ENCODE measurements at places on chromosomes 11 and 22.

DNA sequence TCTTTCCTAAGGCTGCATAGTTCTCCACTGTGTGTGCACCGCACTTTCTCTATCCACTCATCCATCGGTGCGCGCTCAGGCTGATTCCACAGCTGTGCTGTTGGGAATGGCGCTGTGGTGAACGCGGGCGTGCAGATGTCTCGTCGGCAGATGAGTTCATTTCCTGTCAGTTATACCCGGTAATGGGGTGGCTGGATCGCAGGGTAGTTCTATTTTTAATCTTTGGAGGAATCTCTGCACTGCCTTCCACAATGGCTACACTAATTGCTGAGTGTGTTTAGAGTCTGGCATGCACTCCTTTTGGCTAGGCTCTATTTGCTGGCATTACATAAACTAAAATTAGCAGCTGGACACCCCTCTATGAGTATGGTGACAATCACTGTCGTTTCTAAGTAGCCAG is 27.9 kb upstream of the KRTAP5-7 start:
- DNase-seq: no peak

DNA sequence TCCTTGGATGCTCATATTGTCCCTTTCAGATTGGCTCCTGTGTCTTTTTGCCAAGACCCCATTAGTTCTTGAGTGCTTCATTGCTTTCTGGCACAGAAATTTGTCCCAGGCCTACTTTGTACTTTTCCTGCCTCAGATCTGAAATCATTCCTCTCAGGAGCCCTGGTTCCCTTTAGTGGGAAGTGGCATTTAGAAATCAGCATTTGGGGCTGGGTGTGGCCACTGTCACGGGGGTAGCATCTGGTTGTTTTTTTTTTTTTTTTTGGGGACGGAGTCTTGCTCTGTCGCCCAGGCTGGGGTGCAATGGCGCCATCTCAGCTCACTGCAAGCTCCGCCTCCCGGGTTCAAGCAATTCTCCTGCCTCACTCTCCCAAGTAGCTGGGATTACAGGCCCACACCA is 18.2 kb downstream of the PPFIA1 start:
- DNase-seq: no peak

DNA sequence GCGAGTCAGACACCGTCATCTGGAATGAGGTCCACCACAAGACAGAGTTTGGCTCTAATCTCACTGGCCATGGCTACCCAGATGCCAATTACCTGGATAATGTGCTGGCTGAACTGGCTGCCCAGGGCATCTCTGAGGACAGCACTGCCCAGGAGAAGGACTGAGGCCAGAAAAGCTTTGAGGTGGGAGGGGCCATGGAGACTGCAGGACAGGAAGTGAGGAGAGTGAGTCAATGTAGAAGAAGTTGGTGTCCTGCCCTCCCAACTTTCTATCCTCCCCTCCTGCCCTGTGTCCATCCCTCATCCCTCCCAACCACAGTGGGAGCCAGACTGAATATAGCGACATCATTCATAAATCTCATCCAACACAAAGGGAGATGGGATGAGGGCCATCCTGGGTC is 8.0 kb downstream of the MPEG1 start:
- no peak for DNase-seq

GRCh38 chr11:71525188-71525937 is 1.7 kb upstream of the KRTAP5-7 start:
- no peak for DNase-seq

GRCh38 chr22:19705181-19705934 is 8.9 kb upstream of the SEPTIN5 start:
- no peak for DNase-seq

GRCh38 chr22:49789289-49790141 is 38.2 kb downstream of the BRD1 start:
- no peak for DNase-seq

- DNase-seq: no peak
Measured at GRCh38 chr22:36961626-36962025, 48.2 kb downstream of the CSF2RB start.

DNA sequence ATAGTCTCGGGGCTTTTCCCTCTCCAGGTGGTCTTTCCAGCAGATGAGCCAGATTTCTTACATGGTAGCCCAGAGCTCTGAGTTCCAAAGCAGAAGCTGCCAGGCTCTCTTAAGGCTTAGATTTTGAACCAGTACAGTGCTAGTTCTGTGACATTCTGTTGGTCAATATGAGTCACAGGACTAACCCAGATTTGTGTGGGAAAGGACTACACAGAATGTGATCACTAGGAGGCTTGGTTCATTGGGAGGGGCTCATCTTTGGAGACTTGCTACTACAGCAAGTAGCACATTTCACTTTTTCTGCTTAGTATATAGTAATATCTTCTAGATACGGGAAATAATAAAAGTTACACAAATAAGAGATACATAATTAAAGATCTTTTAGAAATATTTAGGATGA is 24.1 kb downstream of the RNF214 start:
- DNase-seq: no peak

DNA sequence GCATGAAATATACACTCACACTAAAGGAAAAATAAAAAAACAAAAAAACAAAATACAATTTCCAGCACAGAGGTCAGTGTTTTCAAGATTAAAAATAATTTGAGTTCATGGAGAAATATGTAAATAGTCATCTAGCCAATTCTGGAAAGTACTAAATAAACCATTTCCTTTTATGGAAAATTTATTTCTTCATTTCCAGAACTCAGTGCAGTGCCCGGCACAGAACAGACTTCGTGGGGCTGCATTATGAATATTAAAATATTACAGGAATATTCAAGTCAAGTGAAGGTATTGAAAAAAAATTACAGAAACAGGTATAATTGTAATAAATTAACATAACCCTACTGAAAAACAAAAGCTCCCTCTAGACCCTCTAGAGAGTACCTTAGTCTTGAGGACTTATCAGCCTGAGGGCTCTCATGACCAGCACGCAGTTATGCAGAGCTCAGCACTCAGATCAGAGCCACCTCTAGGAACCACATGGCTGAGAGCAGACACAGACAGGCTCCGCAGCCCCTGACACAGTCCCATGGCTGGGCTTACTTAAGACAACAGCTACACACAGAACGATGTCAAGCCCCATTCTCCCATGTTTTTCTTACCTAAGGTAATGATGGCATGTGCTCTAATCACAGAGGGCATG is 45.6 kb downstream of the NCAPD3 start:
- DNase-seq: no peak

DNA sequence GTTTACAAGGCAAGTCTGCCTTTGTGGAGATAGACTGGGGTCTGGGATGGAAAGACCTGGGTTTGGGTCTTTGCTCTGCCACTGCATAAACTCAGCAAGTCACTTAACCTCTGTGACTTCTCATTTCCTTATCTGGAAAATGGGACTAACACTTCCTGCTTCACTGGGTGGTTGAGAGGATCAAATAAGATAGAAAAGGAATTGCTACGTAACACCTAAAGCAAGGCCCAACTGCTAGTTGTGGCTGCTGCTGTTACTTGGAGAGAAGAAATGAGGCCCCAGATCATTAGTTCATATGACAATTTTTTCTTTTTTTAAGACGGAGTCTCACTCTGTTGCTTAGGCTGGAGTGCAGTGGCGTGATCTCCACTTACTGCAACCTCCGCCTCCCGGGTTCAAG is 5.9 kb downstream of the PTPRJ start:
- no peak for DNase-seq

GRCh38 chr11:109426442-109427240 is 4.7 kb downstream of the C11orf87 start:
- DNase-seq: no peak

- no peak for DNase-seq
Measured at GRCh38 chr22:40070701-40071100, 75.9 kb downstream of the FAM83F start.

DNA sequence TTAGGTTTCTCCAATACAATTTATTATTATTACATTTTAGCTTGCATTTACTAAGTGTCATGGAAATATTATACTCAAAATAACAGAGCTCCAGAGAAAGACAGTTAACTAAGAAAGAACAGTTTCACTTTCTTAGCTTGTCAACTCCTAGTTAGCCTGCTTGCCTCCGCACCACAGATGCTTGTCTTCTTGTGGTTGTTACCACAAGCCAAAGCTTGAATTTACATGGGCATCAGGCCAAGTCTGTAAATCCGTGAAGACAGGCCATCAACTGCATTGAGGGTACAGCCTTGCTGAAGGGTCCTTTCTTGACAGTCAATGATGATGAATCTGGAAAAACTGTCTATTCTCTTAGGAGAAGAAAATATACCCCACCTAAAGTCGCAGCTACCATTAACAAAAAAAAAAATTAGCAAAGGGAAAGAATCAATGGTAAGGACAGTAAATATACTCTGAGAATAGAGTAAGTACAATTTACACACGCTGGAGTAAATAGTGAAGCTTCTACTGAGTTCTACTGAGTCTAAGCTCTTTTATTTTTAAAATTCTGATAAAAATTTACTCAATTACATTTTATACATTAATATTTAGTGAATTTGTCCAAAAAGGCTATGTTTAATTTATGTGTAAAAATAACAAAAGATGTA is 15.6 kb upstream of the DENND5A start:
- DNase-seq: no peak

DNA sequence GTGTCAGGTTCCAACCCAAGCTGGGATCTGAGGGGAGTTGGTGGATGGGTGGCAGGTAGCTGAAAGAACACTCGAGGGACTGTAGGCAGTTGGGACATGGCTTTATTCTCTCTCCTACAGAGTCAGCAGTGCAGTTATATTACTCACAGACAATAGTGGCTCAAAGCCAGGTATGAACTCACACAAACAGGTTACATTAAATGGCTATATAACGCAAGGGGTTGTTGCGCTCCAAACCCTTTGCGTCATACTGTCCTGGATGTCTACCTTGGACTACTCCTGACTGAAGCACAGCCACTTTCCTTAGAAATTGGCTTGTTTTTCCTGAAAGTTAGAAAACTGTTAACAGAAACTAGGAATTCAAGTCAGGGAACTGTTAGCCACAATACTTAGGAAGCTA is 66.4 kb upstream of the OR4B1 start:
- no peak for DNase-seq

GRCh38 chr11:94909371-94909820 is 64.0 kb downstream of the CWC15 start:
- DNase-seq: no peak

GRCh38 chr22:25956801-25957200 is 212.5 kb upstream of the SEZ6L start:
- DNase-seq: no peak

DNA sequence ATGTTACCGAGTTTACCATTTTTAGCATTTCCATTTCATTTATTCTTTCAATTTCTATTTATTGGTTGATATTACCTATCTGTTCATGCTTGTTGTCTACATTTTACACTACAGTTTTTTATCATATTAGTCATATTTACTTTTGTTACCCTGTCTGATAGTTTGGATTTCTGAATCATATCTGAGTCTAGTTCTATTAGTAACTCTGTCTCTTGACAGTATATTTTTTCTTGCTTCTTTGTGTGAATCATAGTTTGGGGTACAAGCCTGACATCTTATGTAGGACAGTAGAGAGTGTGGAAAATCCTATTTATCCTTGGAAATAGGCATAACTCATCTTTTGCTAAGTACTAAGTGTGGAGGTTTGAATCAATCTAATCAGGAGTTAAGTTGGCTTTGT is 263.9 kb upstream of the SESN3 start:
- no peak for DNase-seq

DNA sequence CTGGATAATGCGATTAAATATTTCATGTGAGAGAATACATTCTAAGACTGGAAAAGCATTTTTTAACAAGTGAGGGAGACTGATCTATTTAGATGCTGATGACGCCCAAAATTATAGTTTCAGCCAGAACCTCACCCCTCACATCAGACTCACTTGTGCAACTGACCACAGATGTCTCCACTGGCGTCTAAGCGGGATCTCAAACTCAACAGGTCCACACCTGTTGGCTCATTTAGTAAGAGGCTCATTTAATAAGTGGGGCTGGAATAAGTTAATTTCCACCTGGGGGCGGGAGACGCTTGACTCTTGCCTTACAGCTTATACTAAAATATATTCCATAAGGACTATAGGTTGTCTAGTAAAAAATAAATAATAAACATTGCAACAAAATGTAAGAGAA is 47.5 kb downstream of the MORC2 start:
- no peak for DNase-seq

DNA sequence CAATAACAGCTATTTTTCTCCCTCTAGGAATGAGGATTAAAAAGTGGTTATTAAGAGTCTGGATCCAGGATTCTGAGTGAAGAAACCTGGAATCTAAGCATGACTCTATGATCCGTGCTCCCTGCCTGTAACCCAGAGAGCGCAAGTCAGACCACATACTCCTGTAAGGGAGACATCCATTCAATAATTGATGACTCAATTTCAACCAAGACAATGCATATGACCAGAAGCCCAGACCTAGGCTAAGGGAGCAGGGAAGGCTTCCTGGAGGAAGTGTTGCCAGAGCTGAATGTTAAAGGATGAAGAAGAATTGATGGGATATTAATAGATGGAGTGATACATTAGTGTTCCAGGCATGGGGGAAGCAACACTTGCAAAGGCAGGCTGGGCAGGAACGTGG is 13.8 kb upstream of the PAMR1 start:
- no peak for DNase-seq

GRCh38 chr22:30424534-30425326 is 838 bp upstream of the MTFP1 start:
- no peak for DNase-seq

DNA sequence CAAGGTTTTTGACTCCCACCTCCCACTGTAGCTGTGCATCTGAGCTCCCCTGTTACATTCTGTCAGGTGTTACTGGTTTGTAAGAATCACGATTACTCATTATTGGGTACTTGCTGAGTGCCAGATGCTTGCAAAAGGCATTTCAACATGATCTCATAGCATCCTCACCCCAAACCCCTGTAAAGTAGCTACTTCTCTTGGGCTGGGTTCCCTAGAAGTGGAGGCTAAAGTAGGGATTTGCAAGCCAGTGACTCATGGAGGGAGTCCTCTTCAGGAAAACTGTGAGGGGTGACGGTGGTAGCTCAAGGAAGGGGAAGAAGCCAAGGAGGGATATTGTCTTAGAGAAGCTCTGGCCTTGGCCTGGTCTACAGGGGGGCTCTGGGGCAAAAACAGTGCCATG is 78.6 kb downstream of the TIMP3 start:
- no peak for DNase-seq

- DNase-seq: no peak
Measured at GRCh38 chr11:79100093-79100910, 340.5 kb downstream of the TENM4 start.

DNA sequence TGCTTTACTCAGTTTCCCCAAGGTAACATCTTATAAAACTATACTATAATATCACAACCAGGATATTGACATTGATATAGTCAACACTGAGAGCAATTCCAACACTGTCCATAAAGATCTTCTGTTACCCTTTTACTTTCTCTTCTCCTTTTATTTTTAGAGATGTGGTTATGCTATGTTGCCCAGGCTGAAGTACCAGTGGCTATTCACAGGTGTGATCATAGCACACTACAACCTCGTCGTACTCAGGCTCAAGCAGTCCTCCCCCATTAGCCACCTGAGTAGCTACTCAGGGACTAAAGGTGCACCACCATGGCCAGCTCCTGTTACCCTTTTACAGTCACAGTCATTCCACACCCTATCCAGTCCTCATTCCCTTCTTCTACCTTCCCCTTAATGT is 119.7 kb downstream of the CWF19L2 start:
- no peak for DNase-seq

GRCh38 chr11:27187075-27187847 is 146.6 kb downstream of the BBOX1 start:
- DNase-seq: no peak

Measured in NCI-H187 (cell line).